ENCODE measurements at places on chromosomes 5 and 9. TPM values are rescaled to one million over a fixed set of nuclear protein-coding genes. Genes with fewer than 3 reads are reported as not detected.

DNA sequence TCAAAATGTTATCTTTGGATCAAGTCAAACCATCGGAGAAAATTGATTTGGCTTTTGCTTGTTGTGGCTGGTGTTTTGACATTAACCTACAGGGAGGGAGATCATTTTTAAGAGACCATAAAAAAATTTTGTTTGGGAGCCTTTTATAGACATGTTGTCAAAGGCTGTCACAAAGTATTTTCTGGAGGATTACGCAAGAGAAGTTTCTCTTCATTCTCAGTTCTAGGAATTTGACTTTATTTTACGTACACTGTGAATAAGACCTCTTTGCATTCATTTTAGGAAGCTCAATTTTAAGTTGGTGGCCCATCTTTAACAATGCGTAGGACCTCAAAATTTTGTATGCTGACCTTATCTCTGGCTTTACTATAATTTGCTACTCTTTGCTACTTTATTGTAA is 50.2 kb upstream of the SLC44A1 start:
- DNase-seq, result no peak

TMC1 gene
- not detected for total RNA-seq

DNA sequence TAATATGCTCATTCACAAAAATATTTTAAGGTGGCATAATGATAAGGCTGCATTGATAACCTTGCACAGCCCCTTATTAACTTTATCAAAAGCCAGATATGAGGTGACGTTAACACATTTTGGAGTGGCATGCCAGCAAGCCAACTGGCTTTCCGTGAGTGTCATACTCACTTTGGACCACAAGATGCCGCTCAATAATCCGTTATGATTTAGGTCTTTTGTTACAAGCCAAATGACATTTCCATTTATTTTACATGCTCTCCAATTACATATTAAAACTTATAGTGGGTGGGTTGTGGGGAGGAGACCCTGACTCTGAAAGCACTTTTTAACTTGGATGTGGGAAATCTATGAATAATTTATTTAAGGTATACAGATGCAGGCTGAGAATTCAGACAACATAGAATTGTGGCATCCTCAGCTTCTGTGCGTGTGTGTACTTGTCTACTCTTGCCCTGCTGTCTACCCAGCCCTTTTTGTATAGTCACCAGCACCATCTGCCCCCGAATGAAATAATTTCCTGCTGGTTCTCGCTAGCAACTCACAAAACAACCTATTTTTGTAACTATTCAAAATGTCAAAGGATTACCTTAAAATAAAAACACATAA is 305.1 kb downstream of the PSAT1 start:
- DNase-seq, result no peak

SPATA31D4 gene
- not detected for total RNA-seq

GRCh38 chr5:35146406-35146805 is 83.9 kb downstream of the PRLR start:
- DNase-seq, result no peak

DNA sequence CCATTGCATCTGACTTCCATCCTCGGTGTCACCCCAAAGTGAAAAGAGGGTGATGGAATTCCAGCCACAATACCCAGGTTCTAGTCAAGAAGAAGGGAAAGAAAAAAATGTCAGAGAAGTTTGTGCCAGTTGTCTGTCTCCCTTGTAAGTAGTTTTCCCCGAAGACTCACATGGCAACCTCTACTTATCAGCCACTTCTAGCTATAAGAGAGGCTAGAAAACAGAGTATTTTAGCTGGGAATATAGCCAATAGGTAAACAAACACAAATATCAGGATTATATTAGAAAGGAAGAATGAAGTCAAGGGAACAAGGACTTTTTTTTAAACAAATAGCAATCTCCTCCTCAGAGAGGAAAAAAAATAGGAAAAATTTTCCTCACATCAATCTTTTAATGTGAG is 12.2 kb upstream of the ISL1 start:
- DNase-seq, result no peak

- DNase-seq, result no peak
Measured at GRCh38 chr5:53068291-53068836, 41.2 kb downstream of the MOCS2 start.

PCDHGA7 gene
- total RNA-seq, result 9.1 TPM

PKD2L2 gene
- total RNA-seq, result not detected

GRCh38 chr9:33884856-33885701 is 68.1 kb downstream of the UBE2R2 start:
- DNase-seq, result no peak

- no peak for DNase-seq
Measured at GRCh38 chr5:94749042-94749441, 130.6 kb downstream of the SLF1 start.

GRCh38 chr5:132601071-132601728 is 44.4 kb downstream of the RAD50 start:
- DNase-seq, result no peak

- no peak for DNase-seq
Measured at GRCh38 chr5:68423154-68423811, 207.7 kb downstream of the PIK3R1 start.

- DNase-seq, result no peak
Measured at GRCh38 chr5:95072281-95072680, 212.6 kb downstream of the MCTP1 start.

SLC46A2 gene
- not detected for total RNA-seq

DNA sequence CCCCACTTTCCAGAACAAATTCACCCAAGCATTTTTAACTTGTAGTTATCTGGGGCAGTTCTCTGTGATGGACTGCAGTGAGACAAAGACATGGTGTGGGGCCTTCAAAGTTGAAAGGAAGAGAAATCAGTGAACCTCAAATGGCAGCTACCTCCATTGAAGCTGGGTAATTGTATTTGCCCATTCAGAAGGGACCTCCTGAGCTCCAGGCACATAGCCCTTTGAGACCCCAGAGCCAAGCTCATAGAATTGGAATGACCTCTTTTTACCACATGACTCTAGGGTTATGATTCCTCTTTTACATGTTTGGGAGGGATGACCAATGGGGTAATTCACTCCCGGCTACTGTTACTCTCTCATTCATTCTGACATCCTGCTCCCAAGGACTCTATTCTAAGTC is 368.4 kb upstream of the ITGA1 start:
- DNase-seq, result no peak

- no peak for DNase-seq
Measured at GRCh38 chr9:82799286-82799685, 263.7 kb downstream of the RASEF start.

Data from esophagus muscularis mucosa (tissue), 4 donors.